Testis (tissue), 5 donors: ENCODE measurements at places on chromosomes 7 and 10.
A peak's percentile ranks its signal among the peaks of the same experiment; 100 is the strongest.

- DNase-seq = peak; percentile 67
These were observed 72.4 kb downstream of the ABCC2 start for GRCh38 chr10:99854860-99855259.

DNA sequence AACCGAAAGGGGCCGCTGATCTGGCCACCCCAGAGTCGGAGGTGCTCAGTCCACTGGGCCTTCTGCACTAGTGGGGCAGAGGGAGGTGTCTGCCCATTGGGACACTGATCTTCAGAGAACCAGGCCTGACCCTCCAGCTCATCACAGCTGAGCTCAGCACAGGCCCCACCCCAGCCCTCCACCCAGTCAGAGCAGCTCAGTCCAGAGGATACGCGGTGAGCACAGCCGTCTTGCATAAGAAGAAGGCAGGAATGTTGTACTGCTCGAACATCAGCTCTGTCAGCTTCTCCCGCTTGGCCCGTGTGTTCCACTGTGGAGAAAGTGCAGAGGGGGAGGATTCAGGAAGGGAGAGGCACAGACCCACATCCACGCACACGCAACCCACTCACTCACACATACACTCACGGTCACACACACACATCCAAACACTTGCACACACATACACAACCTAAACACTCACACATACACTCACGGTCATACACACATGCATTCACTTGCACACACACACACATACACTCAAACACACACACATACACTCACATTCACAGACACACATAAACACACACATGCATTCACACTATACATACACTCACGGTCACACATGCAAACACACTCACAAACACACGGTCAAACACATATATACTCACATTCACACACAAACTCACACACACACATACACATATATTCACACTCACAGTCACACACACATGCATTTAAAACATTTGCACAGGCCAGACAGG is 6.3 kb downstream of the ACTL6B start:
- no peak for DNase-seq

GRCh38 chr10:120738658-120739057 is 112.5 kb upstream of the WDR11 start:
- DNase-seq = no peak

GRCh38 chr7:155507576-155507975 is 38.8 kb downstream of the CNPY1 start:
- no peak for DNase-seq

DNA sequence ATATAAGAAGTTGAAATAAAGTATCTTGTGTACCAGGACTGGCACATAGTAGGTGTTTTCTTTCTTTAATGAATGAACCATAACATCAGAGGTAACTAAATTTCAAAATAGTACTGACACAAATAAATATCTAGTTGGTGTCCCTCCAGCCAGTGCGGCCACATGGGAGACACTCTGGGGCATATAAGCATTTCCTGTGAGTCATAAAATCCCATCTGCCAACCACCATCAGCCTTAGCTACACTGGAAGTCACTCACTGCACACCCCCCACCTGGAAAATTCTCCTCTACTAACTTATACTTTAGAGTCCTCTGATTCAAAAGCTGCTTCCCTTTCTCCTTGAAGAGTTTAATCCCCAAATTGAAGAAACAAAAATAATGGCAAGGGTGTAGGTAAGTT is 32.5 kb downstream of the DYDC1 start:
- no peak for DNase-seq

- DNase-seq = peak; percentile 28
These were observed 108.7 kb upstream of the KMT2C start for GRCh38 chr7:152544481-152544927.

DNA sequence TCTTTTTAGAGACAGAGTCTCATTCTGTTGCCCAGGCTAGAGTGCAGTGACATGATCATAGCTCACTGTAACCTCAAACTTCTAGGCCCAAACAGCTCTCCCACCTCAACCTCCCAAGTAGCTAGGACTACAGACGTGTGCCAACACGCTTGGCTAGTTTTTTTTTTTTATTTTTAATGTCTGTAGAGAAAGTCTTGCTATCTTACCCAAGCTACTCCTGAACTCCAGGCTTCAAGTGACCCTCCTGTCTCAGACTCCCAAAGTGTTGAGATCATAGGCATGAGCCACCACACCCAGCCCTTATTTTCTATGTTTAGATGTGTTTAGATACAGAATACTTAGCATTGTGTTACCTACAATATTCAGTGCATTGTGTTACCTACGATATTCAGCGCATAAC is 46.4 kb downstream of the KMT2E start:
- DNase-seq = no peak

DNA sequence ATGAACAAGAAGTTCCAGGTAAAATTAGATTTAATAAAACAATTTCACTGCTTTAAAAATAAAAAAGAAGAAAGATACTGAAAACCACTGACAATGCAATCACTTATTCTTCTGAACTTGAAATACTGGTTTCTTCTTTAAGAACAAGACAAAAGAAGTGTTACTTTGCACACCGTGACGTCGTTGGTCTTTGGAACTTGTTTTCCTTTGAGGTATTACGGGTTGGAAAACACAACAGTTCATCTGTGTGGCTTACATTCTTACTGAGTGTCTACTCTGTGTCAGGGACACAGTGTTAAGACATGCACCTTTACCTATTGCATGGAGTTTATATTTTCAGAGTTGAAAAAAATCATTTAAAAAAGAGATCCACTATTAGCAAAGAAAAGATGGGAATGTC is 41.3 kb upstream of the UCN3 start:
- no peak for DNase-seq

- DNase-seq = no peak
These were observed 93.5 kb upstream of the ZNF804B start for GRCh38 chr7:88665892-88666514.

DNA sequence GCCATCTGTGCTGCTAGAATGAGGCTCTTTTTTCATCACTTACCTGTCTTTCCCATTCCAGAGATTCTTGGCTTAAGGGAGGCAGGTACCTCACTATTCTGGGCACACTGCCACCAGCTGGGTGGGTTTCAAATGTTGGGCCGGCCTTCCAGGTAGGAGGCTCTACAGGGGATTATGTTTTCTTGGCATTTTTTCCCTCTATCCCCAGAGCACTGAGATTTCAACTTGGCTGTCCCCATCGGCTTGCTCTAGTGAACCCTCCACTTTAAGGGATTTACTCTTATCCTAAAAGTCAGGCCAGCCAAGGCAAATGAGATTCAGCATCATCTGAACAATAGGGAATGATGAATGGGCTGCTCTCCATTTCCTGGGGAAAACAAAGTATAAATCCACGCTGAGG is 710.1 kb upstream of the CELF2 start:
- no peak for DNase-seq

DNA sequence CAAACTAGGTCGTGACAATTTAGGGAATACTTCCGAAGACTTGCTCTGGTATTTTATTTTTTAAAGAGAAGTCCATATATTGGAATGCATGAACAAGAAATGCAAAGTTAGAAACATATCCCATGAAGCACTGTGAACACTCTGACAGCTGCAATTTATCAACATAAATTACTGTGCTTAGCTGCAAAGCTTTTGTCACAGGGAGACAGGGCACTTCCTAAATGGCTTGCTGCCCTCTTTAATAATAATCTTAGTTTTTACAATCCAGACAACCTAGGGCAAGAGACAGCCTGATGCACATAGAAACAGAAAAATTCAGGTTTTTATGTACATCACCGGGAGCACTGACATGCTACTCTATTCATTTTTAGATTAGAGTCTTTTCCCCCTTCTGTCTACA is 78.3 kb upstream of the NOBOX start:
- DNase-seq = no peak

DNA sequence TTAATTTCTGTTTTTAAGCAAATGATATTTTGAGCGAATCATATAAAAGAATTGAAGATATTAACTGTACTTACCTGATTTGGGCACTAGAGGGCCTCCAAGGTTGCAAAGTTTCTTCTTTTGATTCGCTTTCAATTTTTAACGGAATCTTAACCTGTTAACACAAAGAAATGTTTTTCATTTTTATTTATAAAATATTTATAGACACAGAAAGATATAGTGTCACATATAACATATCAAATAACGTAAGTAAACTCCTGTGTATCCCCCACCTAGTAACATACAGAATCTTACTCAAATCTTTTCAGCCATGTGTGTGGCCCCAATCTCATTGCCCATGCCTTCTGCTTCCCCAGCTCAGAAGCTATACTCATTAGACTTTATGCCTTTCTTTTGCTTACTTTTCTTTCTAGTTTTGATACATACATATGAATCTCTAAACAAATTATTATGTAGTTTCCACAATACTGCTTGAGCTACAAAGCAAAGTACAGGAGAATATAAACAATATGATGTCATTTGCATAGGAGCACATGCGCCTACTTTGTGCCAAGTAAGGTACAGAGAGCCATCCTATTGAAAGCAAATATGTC is 49.5 kb upstream of the ZPBP start:
- DNase-seq = no peak

DNA sequence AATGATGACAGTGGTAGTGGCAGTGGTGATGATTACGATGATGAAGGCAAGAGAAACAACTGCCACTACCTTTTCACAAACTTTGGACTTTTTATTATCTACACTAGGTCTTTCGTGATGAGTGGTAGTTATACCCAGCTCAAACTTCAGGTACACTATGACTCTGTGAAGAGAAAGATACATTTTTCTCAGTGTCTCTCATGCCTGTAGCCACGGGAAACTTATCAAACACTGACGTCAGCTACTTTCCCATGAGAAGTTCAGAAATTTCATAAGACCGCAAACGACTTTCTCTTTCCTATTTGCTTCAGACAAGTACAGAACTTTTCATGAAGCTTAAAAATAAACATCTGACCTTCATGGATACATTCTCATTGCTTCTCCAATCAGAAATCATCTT is 57.0 kb downstream of the CALD1 start:
- peak; percentile 36 for DNase-seq

DNA sequence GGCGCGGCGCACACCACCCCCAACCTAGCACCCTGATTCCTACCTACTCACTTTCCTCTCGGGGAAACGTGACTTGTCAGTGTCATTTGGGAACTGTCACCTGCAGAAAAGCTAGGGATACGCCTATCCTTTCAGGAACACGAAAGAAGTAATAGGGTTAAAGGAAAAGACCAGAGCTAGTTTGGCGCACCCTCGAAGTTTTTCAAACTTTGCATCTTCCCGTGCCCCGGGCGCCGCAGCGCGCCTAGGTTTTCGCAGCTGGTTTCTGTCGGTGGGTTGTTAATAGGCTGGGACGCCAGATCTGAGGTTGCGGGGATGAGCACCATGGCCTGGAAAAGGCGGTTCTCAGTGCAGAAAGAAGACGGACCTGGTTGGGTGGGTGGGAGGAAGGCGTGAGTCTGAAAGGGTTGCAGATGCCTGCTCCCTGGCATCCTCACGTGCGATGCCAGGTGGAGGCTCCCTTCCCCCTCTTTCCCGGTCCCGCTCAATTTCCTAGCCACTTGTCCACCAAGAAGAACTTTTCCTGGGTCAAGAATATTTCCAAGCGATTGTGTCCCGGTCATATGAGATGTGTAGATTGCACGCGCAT is 568 bp upstream of the MEOX2 start:
- no peak for DNase-seq

GRCh38 chr7:30912731-30912985 is 1.0 kb downstream of the AQP1 start:
- DNase-seq = no peak

- no peak for DNase-seq
These were observed 10.3 kb downstream of the LEP start for GRCh38 chr7:128251337-128251736.

DNA sequence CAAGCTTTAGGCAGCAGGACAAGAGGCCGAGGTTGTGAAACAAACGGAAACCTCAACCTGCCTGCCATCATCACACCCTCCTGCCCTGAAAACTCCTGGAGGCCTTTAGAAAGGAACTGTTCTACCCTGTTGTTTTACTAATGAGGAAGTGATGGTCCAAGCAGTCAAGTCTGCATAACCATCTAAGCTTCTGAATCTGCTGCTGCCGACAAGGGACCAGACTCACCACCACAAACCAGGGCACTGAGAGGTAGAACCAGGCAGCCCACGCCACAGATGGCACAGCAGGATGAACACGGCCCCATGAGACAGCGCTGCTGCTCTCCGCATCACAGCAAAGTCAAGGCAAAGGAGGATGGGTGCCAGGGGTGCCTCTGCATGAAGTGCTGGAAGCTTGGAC is 209.4 kb downstream of the CELF2 start:
- DNase-seq = no peak

- DNase-seq = peak; percentile 85
These were observed 4.7 kb upstream of the NOS3 start for GRCh38 chr7:150986099-150986512.

- DNase-seq = peak; percentile 8
These were observed 49.0 kb upstream of the TMEM72 start for GRCh38 chr10:44862006-44862751.

GRCh38 chr10:34938399-34938670 is 123.2 kb upstream of the PARD3 start:
- no peak for DNase-seq

DNA sequence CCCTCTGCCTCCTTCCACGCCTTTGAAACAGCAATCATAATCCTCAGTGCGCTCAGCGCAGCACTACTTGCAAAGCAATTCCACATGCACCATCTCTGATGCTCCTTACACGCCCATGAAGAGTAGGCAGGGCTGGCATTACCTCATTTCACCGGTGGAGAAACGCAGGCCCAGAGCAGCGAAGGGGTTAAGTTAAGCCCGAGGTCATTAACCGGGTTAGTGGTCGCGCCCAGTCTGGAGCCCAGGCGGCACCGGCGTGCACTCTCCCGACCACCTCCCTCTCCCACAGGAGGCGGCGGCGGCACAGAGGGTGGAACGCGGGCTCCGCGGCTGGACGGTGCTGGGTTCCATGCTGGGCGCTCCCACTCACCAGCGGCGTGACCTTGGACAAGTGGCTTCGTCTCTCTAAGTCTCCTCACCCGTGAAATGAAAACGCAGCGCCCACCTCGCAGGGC is 515 bp downstream of the FASTK start:
- DNase-seq = no peak

GRCh38 chr7:123615344-123615743 is 13.7 kb downstream of the ASB15 start:
- no peak for DNase-seq

DNA sequence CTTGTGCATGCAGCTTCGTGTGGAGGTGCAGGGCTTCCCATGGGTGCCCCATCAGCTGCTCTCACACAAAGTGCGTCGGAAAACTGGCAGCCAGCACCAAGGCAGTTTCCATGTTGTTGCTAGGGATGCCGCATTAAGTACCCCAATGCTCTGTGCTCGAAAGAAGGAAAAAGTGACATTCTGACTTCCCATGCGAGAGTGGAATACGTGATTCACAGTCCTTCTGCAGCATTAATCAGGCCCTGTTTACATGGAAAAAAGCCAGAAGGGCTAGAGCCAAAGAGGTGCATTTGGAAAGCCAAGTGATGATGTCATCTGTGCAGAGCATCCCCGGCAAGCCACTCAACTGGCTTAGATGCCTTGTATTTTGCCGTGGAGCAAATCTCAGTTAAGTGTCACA is 258.3 kb downstream of the GATA3 start:
- DNase-seq = no peak
